ENCODE measurements at places on chromosomes 7 and 10. TPM values are rescaled to one million over a fixed set of nuclear protein-coding genes. Genes with fewer than 3 reads are reported as not detected.

TUBGCP2 gene
- total RNA-seq, result 70.2 TPM

PI4K2A gene
- 14.0 TPM for total RNA-seq

STRIP2 gene
- 0.77 TPM for total RNA-seq

HMX2 gene
- not detected for total RNA-seq

FGFBP3 gene
- total RNA-seq, result 0.47 TPM

CNNM1 gene
- under 0.01 TPM for total RNA-seq

ZNF398 gene
- total RNA-seq, result 4.6 TPM

PPP1R3C gene
- total RNA-seq, result 125 TPM

ANKRD26 gene
- total RNA-seq, result 8.7 TPM

C10orf105 gene
- under 0.01 TPM for total RNA-seq

RGR gene
- total RNA-seq, result not detected

C1QL3 gene
- not detected for total RNA-seq

MYL10 gene
- not detected for total RNA-seq

C10orf67 gene
- total RNA-seq, result not detected

ANKRD1 gene
- 0.43 TPM for total RNA-seq

RNF133 gene
- 0.16 TPM for total RNA-seq

IL6 gene
- total RNA-seq, result 0.94 TPM

ZC3HAV1L gene
- 3.8 TPM for total RNA-seq

ADARB2 gene
- not detected for total RNA-seq

SORBS1 gene
- total RNA-seq, result 0.16 TPM

CDK1 gene
- total RNA-seq, result 0.94 TPM

SEMA3D gene
- total RNA-seq, result 4.0 TPM

TMEM196 gene
- not detected for total RNA-seq

NSUN6 gene
- 13.5 TPM for total RNA-seq

KAZALD1 gene
- total RNA-seq, result 84.3 TPM

RELN gene
- 0.63 TPM for total RNA-seq

ZNF33B gene
- 7.5 TPM for total RNA-seq

ZFAND2A gene
- 23.5 TPM for total RNA-seq

MSS51 gene
- 1.1 TPM for total RNA-seq

MSMB gene
- not detected for total RNA-seq

SMIM30 gene
- total RNA-seq, result 71.1 TPM

MYO1G gene
- under 0.01 TPM for total RNA-seq

ZNF117 gene
- total RNA-seq, result 2.7 TPM

SFTPD gene
- total RNA-seq, result not detected

ARHGEF35 gene
- 2.5 TPM for total RNA-seq

MLXIPL gene
- total RNA-seq, result 0.16 TPM

OR2A7 gene
- 0.09 TPM for total RNA-seq

PRDX3 gene
- 126 TPM for total RNA-seq

HTR7 gene
- 3.3 TPM for total RNA-seq

AZGP1 gene
- total RNA-seq, result not detected

Data from bronchial smooth muscle cell (primary cell).